ENCODE measurements at places on chromosomes 7 and 10. TPM values are rescaled to one million over a fixed set of nuclear protein-coding genes. Genes with fewer than 3 reads are reported as not detected.

DNA sequence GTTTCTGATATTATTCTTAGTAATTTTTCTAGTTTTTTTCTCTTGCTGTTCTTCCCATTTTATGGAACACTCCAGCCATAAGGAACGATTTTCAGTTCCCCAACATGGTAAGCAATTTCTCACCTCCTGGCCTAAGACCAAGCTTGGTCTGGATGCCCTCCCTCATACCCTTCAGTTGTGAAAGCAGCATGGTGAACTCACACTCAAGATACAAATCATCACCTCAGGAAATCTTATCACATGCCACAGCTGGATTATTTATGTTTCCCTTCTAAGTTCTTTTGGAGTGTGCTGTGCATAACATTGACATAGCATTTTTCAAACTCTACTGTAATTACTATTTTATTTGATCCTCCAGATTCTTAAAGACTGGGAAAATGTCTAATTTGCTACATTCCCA is 216.6 kb downstream of the AGMO start:
- no peaks in the 10 kb centered on the region for H3K27me3 ChIP-seq
- no peaks in the 10 kb centered on the region for H3K36me3 ChIP-seq
- DNase-seq, result no peak
- H3K4me3 ChIP-seq, result no peak overlapping the region

Gene FXYD4
- total RNA-seq, result not detected

Gene CRTAC1
- total RNA-seq, result not detected

DNA sequence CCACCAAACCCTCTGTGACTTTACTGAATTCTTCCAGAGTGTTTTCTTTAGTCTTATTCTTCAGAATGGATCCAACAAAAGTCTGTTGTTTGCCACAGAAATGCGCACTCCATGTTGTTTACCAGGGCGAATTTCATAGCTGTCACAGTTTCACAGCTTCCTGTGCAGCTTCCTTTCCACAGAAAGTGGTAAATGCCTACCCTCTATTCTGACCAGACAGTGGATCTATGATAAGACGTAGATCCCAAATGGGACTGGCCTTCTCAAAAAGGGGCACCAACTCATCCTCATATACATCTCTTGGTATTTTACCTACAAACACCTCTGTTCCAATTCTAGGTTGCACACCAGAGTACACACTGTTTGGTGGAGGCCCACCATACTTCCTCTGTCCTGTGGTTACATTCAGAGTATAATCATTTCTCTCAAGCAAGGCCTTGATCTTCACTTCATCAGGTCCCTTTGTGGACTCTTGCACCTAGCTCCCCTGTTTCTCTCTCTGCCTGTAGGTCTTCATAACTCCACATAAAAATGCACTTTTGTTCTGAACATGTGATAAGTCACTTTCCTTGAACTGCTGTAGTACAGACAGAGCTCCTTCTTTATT is 91.7 kb downstream of the MLLT10 start:
- no peaks in the 10 kb centered on the region for H3K36me3 ChIP-seq
- no peak overlapping the region for H3K27ac ChIP-seq
- no peaks in the 10 kb centered on the region for H3K4me1 ChIP-seq
- no peak overlapping the region for H3K4me3 ChIP-seq
- no peaks in the 10 kb centered on the region for H3K27me3 ChIP-seq

DNA sequence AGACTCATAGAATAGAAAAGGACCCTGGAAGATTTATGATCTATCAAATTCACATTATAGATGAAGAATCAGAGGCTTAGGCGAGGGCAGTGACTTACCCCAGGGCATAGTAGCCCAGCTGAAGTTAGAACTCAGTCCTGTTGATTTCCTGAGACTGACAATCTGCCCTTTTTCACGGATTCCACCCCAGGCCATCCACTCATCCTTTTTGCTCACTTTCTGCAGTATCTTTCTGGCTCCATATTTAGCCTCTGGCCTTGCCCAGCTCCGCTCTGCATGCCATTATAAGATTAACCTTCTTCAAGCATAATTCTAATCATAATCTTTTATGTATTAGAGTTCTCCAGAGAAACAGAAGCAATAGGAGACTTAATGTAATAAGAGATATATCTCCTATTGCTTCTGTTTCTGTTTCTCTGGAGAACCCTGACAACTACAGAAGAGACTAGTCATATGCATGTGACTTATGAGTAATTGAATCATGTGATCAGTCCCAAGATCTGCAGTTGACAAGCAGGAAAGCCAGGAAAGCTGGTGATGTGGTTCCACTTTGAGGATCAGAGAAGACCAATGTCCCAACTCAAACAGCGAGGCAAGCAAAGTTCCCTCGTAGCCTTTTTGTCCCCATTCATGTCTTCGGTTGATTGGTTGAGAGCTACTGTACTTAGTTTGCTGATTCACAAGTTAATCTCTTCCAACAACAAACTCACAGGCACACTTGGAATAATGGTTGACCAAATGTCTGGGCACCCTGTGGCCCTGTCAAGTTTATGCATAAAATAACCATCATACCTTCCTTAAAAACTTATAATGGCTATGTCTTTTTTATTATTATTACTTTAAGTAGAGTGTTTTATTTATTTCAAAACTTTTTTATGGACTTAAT is 412.1 kb downstream of the SUGCT start:
- H3K4me1 ChIP-seq, result no peaks in the 10 kb centered on the region
- H3K27me3 ChIP-seq, result no peaks in the 10 kb centered on the region
- no peaks in the 10 kb centered on the region for H3K36me3 ChIP-seq
- H3K4me3 ChIP-seq, result no peak overlapping the region
- DNase-seq, result no peak

DNA sequence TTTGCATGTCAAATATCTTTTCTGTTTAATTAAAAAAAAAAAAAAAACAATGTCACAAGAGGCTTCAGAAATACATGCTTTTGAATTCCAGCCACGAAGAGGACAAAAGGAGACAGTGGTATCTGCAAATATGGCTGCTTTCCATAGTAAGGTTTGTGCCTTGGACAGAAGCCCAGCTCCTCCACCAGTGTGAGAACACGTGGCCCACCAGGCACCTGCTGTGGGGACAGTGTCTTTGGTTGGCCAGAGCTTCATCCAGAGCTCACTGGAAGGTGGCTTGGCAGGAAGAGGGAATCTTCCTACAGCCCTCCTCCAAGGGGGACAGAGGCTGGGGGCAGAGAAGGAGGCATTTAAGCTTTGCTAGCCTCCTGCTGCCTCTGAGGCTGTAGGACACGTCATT is 144.6 kb downstream of the GLCCI1 start:
- no peak overlapping the region for H3K27ac ChIP-seq
- peaks cover 14% of the 10 kb centered on the region for H3K4me1 ChIP-seq
- H3K27me3 ChIP-seq, result no peaks in the 10 kb centered on the region
- no peak overlapping the region for H3K4me3 ChIP-seq

Gene ZNF138
- total RNA-seq, result 7.4 TPM

GRCh38 chr7:15130666-15131541 is 228.4 kb upstream of the DGKB start:
- H3K27ac ChIP-seq, result no peak overlapping the region
- H3K36me3 ChIP-seq, result no peaks in the 10 kb centered on the region
- H3K27me3 ChIP-seq, result no peaks in the 10 kb centered on the region
- no peak overlapping the region for H3K4me3 ChIP-seq
